ENCODE measurements at places on chromosomes 12 and 14.

DNA sequence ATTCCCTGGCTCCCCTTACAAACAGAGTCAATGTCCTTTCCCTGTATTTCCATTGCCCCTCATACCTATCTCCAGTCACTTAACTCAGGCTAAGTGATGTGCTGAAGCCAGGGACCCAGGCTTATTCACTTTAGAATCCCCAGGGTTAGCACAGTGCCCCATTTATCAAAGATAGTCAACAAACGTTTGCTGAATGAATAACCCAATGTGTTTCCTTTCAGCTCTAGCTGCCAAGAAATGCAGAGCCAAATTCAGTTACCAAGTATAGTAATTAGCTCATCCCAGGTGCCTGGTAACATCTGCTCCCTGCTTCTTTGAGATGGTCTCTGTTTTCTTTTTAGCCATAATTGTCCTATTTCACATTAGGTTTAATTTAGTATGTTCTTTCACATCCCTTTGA is 189.5 kb downstream of the PHLDA1 start:
- no peak for DNase-seq

GRCh38 chr12:41661141-41661765 is 473.1 kb downstream of the PDZRN4 start:
- DNase-seq, result no peak

- no peak for DNase-seq
These were observed 17.0 kb downstream of the MVK start for GRCh38 chr12:109590566-109590965.

GRCh38 chr14:88986146-88986841 is 161.8 kb downstream of the TTC8 start:
- no peak for DNase-seq

DNA sequence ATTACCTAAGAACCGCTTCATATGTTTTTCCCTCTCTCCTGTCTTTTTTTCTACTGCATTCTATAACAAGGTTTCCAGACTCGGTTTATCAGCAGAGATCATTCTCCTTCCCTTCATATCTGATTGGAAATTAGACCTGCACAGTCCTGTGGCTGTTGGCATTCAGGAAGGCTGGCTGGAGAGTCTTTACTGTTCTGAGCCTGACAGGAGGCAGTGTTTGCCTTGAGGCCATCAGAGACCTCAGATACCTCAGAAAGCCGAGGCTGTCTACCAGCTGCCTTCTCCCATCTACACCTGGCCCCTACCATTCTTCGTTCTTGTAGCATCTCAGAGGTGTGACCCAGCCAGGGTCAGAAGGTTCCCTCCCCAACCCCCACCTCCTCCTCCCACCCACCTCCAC is 182.0 kb downstream of the CAND1 start:
- DNase-seq, result no peak
